OCI-M1 (cell line): ENCODE measurements at places on chromosomes 3 and 15.
A peak's percentile ranks its signal among the peaks of the same experiment; 100 is the strongest.

GRCh38 chr15:89898614-89899294, 5.0 kb upstream of the AP3S2 start:
- DNase-seq = peak; percentile 66

DNA sequence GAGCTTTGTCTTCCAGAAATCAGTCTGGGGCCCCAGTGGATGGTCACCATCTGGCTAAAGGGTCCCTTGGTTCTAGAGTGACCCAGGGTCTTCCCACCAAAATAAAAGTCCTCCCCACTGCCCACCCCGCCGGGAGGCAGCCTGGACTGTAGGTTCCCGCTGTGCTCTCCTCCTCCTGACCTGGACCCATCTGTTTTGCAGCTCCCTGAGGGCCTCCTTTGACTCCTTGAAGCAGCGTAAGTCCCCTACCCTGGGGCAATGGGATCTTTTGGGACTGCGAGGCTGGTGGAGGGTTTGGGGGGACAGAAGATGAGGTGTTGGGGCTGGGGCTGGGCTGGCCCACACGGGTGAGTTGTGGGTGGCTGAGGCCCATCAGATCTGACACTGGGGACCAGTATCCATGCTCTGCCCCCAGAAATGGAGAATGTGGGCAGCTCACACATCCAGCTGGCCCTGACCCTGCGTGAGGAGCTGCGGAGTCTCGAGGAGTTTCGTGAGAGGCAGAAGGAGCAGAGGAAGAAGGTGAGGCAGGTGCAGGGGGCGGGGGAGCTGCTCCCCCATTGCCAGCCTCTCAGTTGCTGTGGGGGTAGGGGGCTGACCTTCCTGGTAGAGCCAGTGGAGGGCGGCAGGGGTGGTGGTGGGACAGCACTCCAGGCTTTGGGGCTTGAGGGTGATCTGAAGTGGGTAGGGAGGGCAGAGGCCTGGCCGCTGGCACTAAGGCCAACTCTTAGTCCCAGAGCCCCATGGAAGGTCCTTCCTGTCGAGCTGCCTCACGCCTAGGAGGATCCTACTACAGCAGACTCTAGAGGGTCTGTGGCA, 30.4 kb downstream of the PSTPIP1 start:
- no peak for DNase-seq

GRCh38 chr3:175247629-175248028, 388.5 kb downstream of the NAALADL2 start:
- DNase-seq = no peak

DNA sequence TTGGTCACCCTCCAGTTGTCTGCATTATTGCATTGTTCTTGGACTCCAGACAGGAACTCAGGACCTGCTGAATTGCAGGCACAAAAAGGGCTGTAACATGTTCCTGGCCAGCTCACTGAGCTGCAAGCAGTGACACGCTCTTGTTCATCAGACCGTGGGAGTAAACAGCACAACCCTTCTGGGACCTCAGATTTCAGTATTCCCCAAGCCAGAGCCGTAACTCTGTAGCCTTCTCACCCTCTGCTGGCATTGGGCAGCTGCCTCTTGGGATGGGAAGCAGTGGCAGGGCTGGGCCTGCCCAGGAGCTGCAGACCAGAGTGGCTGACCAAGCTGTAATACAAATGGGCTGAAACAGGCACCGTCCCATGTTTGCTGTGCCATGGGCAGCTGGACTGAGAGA, 607.1 kb upstream of the BCHE start:
- DNase-seq = no peak

- DNase-seq = no peak
Observed at GRCh38 chr3:174957551-174958001, 98.4 kb downstream of the NAALADL2 start.

DNA sequence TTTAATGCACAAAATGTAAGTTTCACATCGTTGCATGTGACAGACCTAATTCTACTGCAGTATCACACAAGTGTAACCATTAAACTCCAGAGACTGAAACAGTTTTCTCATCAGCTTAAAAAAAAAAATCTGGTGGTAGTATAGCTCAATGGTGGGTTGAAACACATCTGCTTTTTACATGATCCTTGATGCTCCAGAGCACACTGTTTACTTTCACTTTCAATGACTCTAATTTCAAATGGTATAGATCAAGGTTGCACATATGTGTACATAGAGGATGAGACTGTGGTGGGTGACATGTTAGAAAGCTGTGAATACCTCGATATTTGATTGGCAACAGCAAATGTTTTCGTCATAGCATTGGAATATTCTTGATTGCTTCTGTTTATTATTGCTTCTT, 22.4 kb downstream of the MCTP2 start:
- DNase-seq = peak; percentile 54

DNA sequence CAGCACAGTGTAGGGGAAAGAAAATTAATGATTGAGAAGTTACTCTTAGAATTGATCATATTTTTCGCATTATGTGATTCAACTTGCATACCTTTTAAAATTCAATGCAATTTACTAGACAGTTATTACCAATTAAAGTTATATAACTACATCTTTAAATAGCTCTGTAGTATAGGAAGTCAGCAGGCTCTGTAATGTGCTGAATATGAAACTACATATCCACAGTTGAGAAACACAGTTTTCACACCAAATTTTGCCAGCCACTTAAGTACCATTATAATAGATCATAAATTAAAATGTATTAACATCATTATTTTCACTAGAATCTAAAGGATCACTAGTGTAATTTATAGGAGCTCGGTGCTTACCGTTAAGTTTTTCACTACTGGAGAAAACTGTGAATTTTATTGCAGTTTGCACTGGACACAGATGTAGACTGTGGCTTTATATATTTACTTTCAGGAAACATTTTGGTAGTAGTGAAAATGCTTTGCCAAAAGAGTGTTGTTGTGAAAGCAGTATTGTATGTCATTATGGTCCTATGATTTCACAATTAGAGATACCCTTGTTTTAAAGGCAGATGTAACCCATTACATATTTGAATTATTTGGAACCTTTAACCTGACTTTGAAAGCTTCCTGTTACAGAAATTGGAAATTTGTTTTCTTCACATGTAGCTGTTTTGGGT, 113.6 kb downstream of the PLCL2 start:
- DNase-seq = no peak

DNA sequence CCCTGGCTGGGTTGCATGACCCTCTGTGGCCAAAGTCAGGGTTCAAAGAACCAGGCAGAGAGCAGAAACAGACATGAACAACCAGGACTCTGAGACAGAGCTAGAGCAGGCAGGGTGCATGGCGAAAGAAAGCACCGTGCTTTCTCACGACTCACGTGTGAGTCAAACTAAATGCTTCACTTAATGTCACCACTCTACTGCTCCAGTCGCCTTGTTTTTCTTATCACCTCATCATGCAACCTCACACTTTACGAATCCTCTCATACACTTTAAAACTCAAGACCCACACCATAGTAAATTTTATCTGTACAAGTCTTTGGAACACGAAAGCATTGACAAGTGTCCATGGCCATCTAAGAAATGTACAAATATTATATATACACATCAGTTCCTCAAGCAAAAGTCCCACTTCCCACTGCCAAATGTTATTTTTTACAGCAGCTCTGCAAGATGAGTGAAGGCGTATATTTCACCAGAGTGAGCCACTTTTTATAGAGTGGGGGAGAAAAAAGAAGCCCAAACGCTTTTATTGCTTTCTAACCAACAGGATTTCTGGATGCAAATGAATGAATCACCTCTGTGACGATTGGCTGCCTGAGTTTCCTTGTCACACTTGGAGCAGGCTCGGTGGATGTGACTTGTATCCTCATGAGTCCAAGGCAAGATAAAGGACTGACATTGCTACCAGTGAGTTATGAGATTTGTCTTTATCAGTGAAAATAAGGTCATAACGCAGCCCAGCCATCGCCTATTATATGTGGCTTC, 16.0 kb upstream of the MEGF11 start:
- peak; percentile 94 for DNase-seq

- DNase-seq = no peak
Observed at GRCh38 chr3:134638385-134639030, 12.3 kb downstream of the KY start.

- no peak for DNase-seq
Observed at GRCh38 chr3:139655909-139656595, 21.7 kb downstream of the NMNAT3 start.

GRCh38 chr3:23455775-23456174, 252.6 kb downstream of the UBE2E2 start:
- no peak for DNase-seq

- DNase-seq = no peak
Observed at GRCh38 chr3:55537129-55537528, 50.0 kb upstream of the WNT5A start.

GRCh38 chr3:4978966-4979427, 240 bp upstream of the BHLHE40 start:
- DNase-seq = peak; percentile 99

- DNase-seq = no peak
Observed at GRCh38 chr15:45221967-45222366, 30.1 kb upstream of the SLC28A2 start.

GRCh38 chr3:79516795-79517194, 251.0 kb downstream of the ROBO1 start:
- DNase-seq = no peak

DNA sequence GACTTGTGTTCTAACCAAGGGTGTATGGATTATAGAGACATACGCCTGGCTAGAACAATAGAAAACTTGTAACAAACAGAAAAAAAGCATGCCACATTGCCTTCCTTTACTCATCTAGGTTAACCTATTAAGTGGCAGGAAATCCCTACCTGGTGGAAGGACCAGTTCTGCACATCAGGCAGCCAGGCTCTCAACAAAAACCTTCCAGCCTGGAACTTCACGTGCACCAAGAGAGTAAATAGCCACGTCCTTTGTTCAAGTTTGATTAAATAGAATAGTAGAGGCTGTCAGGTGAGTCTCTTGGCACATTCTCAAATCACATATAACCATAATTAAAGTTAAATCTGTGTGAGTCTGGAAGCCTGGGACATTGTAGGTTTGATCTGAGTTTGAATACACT, 85.0 kb upstream of the DPH6 start:
- no peak for DNase-seq

GRCh38 chr3:42733501-42734262, 31.1 kb upstream of the HHATL start:
- DNase-seq = no peak

- no peak for DNase-seq
Observed at GRCh38 chr3:112253301-112253971, 40.6 kb downstream of the SLC9C1 start.

GRCh38 chr3:27591312-27592210, 107.4 kb upstream of the SLC4A7 start:
- DNase-seq = peak; percentile 18

GRCh38 chr3:136819392-136819730, 435 bp downstream of the SLC35G2 start:
- peak; percentile 33 for DNase-seq

DNA sequence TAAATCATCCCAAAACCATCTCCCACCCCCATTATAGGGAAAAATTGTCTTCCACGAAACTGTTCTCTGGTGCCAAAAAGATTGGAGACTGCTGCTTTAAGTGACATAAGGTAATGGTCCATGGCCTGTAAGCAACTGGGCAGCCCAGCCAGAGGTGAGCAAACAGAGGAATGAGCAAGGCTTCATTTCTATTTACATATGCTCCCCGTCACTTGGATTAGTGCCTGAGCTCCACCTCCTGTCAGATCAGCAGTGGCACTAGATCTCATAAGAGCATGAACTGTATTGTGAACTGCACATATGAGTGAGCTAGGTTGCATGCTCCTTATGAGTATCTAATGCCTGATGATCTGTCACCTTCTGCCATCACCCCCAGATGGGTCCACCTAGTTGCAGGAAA, 1159.8 kb upstream of the ALCAM start:
- DNase-seq = no peak

- DNase-seq = no peak
Observed at GRCh38 chr3:147458995-147459704, 50.0 kb downstream of the ZIC1 start.

DNA sequence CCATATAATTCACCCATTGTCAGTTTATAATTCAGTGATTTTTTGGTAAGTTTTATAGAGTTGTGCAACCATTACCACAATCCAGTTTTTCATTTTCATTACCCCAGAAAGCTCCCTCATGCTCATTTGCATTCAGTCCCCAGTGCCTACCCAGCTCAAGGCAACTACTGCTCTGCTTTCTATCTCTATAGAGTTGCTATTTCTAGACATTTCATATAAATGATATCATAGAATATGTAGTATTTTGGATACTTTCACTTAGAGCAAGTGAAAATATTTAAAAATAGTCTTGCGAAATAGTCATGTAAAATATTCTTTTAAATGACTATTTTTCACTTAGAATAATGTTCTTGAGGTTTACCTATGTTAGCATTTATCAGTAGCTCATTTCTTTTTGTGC, 42.1 kb downstream of the ZNF654 start:
- DNase-seq = no peak

DNA sequence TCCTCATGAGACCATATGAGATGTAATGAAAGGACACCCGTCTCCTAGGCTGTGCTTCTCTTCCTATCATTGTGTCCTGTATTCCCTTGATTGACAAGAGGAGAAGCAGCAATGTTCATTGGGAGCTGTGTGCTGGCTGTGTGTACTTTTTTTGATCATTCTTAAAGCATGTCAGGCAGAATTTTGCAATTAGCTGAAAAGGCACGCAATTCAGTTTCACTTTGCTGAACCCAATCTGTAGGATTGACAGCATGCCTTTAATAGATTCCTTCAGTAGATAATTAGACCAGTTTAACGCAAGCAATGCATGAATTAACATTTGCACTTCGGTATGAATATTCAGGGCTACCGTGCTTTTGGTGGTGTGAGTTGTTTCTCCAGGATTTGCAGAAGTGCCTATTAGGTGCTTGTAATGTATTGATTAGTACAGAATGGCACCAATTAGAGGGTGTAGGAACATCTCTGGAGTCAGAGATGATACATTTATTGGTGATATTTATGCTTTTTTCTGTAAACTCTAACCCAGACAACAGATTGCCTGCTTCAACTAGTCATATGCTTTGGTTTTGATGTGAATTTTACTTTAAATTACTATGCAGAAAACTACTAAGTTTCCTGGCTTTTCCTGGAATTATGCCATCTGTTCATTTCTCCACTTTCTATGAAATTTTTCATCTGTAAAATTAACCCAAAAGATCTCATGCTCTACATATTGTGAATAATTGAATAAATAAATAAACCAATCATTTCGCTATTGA, 114.3 kb downstream of the NSUN3 start:
- peak; percentile 36 for DNase-seq

DNA sequence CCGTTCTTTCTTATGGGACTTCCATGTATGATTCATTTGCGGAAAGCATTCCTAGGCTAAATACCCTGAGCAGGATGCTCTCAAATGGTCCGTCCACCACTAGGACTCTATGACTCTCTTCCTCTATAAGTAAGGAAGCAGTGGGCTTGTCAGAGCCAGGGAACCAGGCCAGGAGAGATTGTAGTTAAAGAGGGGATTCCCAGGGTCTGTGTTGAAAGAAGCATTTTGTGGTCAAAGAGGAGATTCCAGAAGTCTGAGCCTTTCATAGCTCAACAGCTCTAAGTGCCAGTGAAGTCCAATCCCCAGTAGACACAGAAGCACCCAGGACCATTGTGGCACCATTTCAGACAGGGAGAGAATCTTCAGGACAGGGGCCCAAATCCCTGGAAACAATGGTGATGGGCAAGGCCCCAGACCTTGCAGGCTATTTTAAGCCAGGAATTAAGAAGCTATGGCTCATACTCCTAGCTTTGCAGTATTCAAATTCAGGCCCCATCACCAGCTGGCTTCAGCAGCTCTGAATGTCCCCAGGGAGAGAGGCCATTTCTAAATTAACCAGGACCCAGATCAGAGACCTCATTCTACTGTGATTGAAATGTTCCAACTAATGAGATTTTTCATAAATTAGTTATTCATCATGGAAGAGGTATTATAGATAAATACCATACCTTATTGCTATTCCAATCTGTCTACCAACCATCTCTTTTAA, 81.7 kb downstream of the CD47 start:
- DNase-seq = no peak

GRCh38 chr3:164360738-164361406, 717.4 kb downstream of the SI start:
- DNase-seq = peak; percentile 21
